Dermis blood vessel endothelial cell (primary cell): ENCODE measurements at places on chromosomes 5 and 9.

GRCh38 chr5:91486638-91487037 is 103.5 kb upstream of the ARRDC3 start:
- no peak for DNase-seq

DNA sequence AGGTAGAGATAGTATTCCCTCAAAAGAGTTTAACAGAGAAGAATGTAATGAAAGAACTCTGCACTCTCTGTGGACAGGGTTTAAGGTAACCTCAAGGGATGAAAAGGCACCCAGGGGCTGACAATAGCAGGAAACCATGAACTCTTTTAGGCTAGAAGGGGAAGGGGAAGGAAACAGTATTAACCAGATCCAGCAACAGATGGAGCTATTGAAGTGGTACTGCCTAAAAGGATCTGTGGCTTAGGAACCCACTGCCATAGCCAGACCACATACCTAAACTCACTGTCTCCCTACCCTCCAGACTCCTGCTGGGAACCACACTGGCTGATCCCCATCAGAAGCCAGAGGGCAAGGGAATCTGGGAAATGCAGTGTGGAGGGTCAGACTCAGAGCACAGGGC is 35.5 kb downstream of the PLGRKT start:
- peak; percentile 15 for DNase-seq

- no peak for DNase-seq
Measured at GRCh38 chr5:139204196-139204595, 6.0 kb upstream of the SIL1 start.

- DNase-seq: peak; percentile 49
Measured at GRCh38 chr9:112299514-112299913, 33.9 kb downstream of the PTBP3 start.

GRCh38 chr9:112127281-112127680 is 47.8 kb downstream of the SUSD1 start:
- no peak for DNase-seq

- no peak for DNase-seq
Measured at GRCh38 chr9:20379804-20380225, 242.5 kb downstream of the MLLT3 start.

- DNase-seq: no peak
Measured at GRCh38 chr5:9218358-9218757, 327.5 kb downstream of the SEMA5A start.

GRCh38 chr9:35102465-35102768 is 514 bp downstream of the STOML2 start:
- peak; percentile 28 for DNase-seq

- DNase-seq: no peak
Measured at GRCh38 chr5:96978812-96979449, 43.1 kb downstream of the LNPEP start.

GRCh38 chr9:123778232-123778902 is 151.6 kb downstream of the DENND1A start:
- no peak for DNase-seq

DNA sequence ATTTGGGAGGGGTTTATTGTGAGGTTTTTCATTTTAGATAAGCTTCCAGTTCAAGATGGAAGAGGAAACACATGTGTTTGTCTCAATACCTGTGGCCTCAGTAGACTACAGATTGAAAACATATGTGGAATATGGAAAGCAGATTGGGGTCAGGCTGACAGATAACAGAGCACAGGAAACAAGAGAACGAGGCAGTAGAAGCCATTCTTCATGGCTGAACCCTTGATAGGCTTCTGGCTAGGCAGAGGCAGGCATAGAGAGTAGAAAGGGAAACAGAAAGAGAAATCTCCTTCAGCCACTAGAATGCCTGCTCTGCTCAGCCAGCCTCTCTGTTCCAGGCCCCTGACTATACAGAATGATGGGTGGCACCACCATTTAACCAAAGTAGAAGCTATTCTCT is 152.5 kb downstream of the MUSK start:
- DNase-seq: no peak

DNA sequence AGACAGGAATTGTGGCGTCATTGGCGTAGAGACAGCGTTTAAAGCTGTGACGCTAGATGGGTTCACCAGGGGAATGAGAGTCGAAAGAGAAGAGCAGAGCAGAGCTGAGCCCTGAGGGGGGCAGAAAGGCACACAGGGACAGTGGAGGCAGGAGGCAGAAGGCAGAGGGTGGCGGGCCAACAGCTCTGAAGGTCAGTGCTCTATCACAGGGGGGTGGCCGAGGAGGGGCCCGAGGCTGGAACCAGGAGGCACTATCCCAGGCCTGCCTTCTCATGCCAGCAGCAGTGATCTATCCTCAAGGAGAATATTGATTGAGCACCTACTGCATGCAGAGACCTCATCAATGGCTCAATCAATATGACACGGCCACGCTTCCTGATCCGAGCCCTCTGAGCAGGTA is 132.4 kb downstream of the KCNIP1 start:
- DNase-seq: peak; percentile 35
